Aorta (tissue), 5 donors: ENCODE measurements at places on chromosomes 12 and 14. TPM values are rescaled to one million over a fixed set of nuclear protein-coding genes. Genes with fewer than 3 reads are reported as not detected.

DNA sequence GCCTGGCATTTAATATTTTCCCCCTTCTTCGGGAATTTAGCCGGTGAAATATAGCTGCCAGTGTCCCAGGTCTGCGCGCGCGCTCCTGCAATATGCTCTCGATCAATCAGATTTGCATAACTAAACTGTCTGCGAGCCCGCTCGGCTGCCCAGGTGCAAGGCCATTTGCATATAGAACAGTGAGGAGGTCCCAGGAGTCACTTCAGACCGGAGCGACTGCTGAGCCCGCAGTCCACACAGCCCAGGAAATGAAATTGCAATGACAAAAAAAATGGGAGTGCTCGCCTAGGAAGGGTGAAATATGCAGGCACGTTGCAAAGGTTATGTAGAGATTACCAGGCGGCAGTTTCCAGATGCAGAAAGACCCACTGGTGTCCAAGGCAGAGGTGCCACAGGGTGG, 228.5 kb downstream of the VRK1 start:
- no peak for DNase-seq

DNA sequence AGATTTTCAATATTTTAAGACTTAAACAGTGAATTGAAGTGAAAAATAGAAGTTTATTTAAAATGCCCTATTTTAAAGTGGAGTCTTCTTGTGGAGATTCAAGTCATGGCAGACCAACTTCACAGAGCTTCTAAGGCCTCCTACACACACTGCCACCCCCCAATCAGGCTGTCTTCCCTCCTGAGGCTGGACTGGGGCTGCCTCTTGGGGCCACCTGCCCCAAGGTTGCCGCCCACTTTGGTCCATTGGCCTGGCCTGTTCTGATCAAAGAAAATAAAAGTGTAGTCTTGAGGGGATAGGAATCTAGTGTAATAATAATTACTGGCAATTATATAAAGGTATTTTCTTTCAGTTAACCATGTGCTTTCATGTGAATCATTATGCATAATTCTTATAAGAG, 1.3 kb downstream of the GOLT1B start:
- DNase-seq = no peak

DNA sequence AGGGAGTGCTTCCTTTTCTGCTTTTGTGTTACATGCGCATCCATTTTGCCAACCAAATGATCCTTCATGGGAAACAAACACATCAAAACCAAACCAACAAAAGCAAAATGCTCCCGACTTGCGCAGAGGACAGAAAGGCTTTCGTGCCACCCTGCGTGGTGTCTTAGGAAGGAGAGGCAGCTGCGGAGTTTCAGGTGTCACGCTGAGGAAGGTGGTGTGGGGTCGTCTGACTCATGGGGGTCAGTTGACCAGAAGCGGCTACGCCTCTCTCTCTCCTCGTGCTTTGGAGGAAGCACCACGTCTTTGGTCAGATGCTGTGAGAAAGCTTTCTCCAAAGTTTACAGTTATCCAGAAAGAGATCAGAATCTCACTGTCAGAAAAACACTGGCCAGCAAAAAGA, 7.9 kb downstream of the EMP1 start:
- DNase-seq = no peak

Gene ACADS
- 11.3 TPM for total RNA-seq

Gene FITM1
- total RNA-seq = 0.71 TPM

GRCh38 chr12:31804185-31804504, 75.3 kb upstream of the AMN1 start:
- no peak for DNase-seq

Gene CPM
- 26.6 TPM for total RNA-seq

DNA sequence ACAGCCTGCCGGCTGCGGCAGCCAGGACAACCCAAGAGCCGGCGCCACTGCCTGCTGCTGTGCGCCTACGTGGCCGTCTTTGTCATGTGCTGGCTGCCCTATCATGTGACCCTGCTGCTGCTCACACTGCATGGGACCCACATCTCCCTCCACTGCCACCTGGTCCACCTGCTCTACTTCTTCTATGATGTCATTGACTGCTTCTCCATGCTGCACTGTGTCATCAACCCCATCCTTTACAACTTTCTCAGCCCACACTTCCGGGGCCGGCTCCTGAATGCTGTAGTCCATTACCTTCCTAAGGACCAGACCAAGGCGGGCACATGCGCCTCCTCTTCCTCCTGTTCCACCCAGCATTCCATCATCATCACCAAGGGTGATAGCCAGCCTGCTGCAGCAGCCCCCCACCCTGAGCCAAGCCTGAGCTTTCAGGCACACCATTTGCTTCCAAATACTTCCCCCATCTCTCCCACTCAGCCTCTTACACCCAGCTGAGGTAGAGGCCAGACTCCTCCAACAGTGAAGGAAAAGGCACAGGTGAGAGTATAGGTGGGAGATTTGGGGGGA, 10.3 kb downstream of the ZBTB39 start:
- DNase-seq = no peak

Gene LGR5
- 1.6 TPM for total RNA-seq

DNA sequence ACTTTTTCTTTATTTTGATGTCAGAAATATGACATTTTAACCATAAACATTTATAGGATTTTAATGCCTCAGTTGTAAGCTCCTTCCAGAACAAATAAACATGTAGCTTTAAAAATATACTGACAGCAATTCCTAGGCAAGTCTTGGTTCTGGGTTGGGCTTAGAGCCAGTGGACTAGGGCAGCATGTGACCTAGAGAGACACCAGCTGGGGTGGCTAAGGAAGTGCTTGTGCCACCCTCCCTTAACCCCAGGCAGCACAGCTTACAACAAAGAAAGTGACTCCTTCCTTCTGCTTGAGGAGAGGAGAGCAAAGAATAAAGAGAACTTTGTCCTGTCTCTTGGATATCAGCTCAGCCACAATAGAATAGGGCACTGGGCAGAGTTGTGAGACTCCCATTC, 61.6 kb upstream of the KTN1 start:
- no peak for DNase-seq

Gene COQ10A
- 11.1 TPM for total RNA-seq

Gene HNF1A
- total RNA-seq = not detected

DNA sequence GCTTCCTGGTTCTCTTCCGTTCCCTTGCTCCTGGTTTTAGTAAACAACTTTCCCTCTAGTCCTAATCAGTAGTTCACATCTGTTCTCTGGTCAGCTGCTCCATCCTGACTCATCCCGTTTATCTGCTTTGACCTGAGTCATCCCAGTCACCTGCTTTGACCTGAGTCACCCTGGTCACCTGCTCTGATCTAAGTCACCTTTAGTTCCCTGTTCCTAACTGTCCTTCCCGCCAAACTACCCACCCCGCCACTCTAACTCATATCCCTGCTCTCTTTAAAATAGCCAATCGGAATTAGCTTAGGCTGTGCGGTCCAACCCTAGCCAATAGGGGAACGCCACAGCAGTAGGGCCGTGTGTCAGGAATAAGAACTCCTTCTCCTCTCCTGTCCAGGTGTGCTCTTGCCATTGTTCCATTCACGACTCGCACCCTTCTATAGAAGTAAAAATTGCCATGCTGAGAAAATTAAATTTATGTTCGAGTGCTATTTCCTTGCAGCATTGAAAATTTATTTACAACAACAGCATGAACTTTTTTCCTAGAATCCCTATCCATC, 3.1 kb upstream of the ANKRD33 start:
- DNase-seq = no peak

DNA sequence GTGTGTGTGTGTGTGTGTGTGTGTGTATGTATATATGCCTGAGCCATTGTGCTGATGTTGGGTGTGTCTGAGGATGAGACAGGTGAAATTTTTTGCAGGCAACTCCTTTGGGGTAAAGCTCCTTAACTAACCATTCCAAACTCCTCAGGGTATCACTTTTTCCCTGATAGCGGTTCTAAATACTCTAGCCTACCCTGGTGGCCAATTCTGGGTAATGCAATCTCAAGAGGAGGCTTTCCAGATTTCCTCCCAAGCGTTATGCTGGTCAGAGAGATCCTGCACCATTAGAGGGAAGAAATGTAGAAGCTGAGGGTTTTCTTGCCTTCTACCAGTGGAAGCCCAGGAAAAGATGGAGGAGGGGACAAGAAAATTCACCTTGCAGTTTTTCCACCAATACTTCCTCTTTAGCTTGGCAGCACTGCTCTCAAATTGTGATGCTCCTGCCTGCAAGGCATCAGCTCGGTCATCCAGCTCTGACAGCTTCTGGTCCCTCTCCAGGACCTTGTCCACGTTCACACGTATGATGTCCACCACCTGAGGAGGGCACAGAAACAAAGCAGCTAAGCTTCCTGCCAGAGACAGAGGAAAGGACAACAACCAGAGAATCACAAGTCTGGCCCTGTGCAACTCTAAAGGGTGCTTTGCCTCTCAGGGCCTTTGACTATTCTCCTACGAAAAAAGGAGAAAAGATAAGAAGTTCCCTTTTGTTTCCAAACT, 4.9 kb downstream of the VAMP1 start:
- DNase-seq = no peak

Gene KRT83
- not detected for total RNA-seq

DNA sequence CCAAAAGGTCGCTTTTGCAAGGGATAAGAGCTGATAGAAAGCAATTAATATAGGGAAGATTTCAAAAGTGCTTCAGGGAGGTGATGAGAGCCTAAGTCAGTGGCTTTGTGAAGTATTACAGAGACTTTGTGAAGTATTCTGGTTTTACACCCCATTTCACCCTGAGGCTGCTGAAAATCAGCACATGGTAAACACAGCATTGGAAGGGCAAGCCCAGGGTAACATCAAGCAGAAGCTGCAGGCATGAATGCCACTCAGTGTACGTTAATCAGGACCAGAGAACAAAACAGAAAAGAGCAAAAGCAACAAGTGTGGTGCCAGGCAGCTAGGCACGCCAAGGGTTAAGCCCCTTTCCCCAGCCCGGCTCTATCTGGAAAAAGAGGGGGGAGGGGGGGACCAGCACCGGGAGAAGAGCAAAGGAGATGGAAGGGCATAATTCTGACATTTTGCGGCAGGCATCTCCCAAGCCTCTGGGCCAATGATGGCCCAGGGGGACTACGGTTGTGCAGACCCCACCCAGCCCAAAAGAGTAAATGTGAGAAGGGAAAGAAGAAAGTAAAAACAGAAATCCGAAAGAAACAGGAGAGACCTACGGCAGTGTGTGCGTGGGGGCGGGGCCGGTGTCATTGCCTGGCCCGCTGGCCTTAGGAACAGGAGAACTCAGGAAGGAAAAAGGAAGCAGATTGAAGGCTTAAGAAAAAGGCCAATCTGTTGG, 58.9 kb downstream of the DHRS2 start:
- no peak for DNase-seq

Gene TMEM121
- total RNA-seq = 7.5 TPM

DNA sequence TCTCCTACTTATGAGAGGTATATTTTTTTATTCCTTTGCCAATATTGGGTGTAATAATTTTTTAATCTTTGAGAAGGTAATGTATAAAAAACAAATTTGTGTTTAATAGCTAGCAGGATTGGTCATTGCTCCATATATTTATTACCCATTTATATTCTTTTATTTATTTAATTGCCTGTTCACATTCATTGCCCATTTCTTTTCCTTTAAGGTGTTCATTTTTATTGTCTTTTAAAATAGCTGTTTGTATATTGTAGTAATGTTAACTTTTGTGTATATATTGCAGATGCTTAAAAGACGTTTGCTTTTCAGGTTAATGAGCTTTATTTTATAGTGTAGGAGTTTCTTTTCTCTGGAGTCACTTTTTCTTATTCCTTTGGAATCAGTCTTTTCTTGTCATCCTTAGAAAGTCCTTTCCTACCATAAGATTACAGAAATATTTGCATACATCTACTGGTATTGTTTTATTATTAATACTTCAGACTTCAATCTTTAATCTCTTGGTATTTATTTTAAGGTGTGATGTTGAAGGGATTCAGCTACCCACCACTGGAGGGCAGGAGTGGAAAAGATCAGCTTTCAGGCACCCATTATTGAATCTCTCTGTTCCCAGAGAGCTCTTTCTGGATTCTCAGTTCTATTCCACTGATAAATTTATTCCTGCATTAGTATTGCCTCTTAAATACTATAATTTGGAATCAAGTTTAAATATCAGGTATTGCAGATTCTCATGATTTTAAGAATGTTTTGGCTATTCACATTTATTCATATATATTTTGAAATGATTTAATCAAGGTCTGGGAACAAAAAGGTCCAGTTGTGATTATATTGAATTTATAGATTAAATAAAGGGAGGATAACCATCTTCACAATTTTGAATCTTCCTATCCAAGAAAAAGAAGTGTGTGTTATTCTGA, 17.3 kb downstream of the PPM1A start:
- no peak for DNase-seq

DNA sequence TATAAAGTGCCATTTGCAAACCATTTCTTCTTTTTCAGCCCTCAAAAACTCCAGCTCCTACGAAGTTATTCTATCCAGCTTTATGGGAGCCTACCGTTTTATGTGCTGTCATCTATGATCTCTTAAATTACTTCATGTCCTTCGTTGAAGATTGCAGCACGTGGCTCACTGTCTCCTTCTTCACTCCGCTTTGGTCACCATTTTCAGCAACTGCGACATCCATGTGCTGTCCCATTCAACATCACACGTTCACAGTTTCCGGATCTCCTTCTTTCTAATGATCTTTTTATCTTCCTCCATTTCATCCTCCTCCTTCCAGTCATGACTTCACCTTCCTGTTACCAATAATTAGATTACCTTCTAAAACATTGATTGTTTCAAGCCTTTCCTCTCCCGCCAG, 143.3 kb upstream of the KRAS start:
- no peak for DNase-seq

Gene AGAP2
- total RNA-seq = 3.6 TPM

GRCh38 chr14:52069307-52070050, 620 bp upstream of the NID2 start:
- DNase-seq = peak; percentile 82

- DNase-seq = no peak
Measured at GRCh38 chr12:67980391-67980790, 8.9 kb upstream of the IFNG-AS1 start.

Gene FGF23
- not detected for total RNA-seq

DNA sequence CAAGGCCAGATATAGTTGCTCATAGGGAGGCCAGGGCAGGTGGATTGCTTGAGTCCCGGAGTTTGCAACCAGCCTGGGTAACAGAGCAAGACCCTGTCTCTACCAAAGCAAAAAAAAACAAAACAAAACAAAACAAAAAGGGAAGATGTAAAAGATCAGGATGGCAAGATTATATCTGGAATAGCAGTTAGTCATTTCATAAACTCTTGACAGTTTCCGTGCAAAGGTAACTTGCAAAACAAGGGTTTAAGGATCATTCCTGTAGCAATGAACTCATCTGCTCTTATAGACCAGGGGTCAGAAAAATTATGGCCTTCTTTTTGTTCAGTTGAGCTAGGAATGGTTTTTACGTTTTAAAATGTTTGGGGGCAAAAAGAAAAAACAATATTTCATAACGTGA, 29.6 kb downstream of the GIT2 start:
- DNase-seq = no peak

Gene ATP23
- 5.4 TPM for total RNA-seq

GRCh38 chr14:96098309-96098998, 59.3 kb downstream of the C14orf132 start:
- DNase-seq = no peak

DNA sequence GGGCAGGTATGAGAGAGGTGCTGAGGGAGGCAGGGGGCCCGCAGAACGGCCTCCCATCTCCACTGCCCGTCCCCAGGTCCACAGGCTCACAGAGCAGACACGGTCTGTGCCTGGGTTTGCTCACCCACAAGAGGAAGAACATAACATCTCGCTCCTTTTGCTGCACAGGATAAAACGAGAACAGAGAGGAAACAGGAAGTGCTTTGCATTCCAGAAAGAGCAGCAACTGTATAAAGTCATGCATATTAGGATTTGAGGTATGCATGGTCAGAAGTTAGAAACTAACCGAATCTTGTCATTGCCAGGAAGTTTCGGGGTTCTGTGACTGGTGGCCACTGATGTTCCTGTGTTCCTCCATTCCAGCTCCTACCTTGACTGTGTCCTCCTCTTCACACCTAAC, 25.0 kb downstream of the NTF3 start:
- DNase-seq = no peak
